ENCODE measurements at places on chromosomes 5 and 9.

GRCh38 chr5:112795944-112796678 is 58.4 kb downstream of the APC start:
- no peak for DNase-seq

GRCh38 chr5:1543398-1544293 is 19.9 kb upstream of the LPCAT1 start:
- DNase-seq, result no peak

DNA sequence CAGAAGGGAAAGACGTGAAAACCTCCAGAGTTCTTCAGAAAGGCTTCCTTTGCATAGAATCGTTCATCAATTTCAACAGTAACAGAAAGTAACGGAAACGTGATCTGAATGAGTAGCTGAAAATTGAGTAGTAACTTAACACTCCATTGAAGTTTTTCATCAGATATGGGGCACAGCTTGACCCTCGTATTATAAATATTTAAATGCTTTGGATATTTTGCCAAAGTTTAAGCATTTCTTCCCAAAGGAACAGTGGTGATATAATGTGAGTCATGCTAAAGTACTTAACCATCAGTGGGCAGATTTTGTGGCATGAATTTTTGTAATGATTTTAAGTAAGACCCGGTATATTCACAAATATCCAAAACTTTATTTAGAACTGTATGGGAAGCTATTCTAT is 67.4 kb upstream of the ADAMTS19 start:
- DNase-seq, result no peak

- no peak for DNase-seq
Measured at GRCh38 chr9:88355166-88355565, 33.1 kb upstream of the SPIN1 start.

DNA sequence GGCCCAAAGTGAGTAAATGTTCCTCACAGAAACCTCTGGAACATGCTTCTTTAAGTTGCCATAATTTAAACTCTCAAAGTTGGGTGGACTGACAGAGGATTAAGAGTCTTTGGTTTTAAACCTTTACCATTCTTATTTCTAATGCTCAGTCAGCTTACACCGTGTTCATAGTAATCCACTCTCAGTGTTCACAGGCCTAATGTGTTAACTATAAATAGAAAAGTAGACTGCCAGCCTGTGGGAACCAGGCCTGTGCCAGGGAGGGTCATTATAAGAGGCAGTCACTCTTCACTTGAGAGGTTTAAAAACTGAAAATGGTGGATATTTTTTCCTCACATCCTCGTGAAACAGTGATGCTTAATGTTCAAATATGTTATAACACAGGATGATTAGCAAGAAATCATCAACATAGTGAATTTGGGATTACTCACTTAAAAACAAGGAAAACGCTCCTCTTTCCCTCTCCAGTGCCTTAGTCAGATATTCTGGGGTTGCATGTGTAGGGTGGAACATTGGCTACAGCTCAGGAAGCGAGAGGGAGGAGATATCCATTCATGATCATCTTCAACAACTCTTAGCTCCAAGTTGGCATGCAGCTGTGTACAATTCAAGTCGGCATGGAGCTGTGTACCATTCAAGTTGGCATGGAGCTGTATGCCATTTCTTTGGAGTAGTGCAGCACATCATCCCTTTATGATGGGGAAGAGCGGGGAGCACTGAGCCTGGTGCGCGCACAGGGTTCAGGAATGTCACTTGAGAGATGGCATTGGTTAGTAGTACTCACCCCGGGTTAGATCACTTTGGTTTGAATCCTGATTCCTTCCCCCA is 65.8 kb downstream of the KIAA1958 start:
- no peak for DNase-seq

- no peak for DNase-seq
Measured at GRCh38 chr9:38417003-38417945, 7.0 kb downstream of the IGFBPL1 start.

DNA sequence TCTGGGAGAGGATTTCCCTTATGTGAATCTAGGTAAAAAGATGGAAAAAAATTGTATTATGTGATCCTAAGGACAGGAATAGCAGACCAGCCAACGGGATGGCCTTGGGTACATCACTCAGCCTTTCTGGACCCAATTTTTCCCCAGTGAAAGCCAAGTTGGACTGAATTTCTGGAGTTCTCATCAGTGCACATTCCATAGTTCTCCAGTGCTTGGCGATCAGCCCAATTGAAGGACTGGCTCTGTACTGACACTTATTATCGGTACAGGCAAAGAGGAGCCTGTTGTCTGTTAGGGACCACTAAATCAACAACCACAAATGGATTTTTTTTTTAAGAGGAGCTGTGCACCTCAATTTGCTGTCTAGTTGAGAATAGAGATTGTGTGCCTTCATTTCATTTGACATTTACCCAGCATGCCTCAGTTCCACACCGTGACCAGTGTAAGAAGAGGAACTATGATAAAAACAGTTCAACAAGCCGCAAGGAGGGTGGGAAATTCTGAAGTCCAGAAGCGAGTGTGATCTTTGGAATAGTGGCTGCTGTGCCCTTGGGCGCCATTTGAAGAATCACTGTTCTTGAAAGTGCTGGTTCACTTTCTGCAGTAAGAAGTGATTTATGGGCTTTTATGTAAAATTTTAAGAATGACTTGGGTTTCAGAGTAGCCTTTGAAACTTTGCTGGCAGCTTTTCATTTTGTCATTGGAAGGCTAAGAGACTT is 8.0 kb downstream of the ARL10 start:
- no peak for DNase-seq

GRCh38 chr5:10801931-10802666 is 41.1 kb upstream of the DAP start:
- DNase-seq, result no peak

- DNase-seq, result no peak
Measured at GRCh38 chr5:815449-815848, 30.9 kb upstream of the ZDHHC11B start.

DNA sequence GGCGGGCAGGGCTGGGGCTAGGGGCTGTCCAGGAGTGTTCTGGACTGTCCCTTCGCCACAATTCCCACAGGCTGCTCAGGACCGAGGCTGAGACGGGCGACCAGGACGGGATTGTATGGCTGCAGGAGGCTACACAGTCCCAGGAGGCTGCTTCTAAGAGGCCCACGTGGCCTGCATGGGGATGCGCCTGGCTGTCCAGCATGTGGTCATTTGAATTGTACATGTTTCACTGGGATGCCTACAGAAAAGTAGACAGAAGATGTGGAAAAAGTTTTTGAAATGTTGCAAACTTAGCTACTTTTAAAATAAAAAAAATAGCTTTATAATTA is 32.6 kb upstream of the SPTLC1 start:
- DNase-seq, result no peak
